ENCODE measurements at places on chromosomes 16 and 17.
A peak's percentile ranks its signal among the peaks of the same experiment; 100 is the strongest.

GRCh38 chr16:55512941-55513340 is 4.1 kb downstream of the LPCAT2 start:
- no peak overlapping the region for H3K4me3 ChIP-seq
- H3K27me3 ChIP-seq, result peaks cover 40% of the 10 kb centered on the region
- H3K4me1 ChIP-seq, result peaks cover 11% of the 10 kb centered on the region
- peaks cover 19% of the 10 kb centered on the region for H3K36me3 ChIP-seq
- no peak overlapping the region for H3K27ac ChIP-seq

DNA sequence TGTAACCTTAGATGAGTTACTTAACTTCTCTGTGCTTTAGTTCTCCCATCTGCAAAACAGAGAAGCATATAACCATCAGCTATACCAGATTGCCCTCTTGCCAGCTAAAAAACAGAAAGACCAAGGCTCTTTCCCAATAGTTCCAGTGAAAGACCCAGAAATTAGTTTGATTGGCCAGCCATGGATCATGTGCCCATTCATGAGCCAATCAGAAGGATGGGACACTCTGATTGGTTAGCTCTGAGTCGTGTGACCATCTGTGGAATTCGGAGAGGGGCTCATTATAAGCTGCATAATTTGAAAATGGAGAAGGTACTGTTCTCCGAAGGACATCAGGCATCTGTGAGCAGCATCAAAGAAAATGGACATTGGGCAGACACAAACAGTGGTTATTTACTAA is 155.2 kb downstream of the ABCC12 start:
- H3K4me1 ChIP-seq, result no peaks in the 10 kb centered on the region
- no peaks in the 10 kb centered on the region for H3K36me3 ChIP-seq
- no peaks in the 10 kb centered on the region for H3K27me3 ChIP-seq
- H3K27ac ChIP-seq, result no peak overlapping the region

DNA sequence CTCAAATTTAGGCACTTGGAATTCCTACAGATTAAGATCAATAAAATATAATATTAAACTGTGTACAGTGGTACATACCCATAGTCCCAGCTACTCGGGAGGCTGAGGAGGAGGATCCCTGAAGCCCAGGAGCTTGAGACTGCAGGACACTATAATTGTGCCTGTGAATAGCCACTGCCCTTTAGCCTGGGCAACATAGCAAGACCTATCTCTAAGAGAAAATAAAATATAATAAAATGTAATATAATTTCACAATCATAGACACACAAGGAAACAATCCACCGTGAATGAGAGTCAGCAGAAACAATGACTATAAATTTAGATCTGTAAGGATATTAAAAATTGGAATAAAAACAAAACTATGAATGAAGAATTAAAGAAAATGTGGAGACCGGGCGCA is 10.0 kb upstream of the TNK1 start:
- no peak for DNase-seq
- H3K27me3 ChIP-seq, result peaks cover 14% of the 10 kb centered on the region
- no peak overlapping the region for H3K27ac ChIP-seq
- no peaks in the 10 kb centered on the region for H3K36me3 ChIP-seq
- peaks cover 1% of the 10 kb centered on the region for H3K4me1 ChIP-seq
- H3K4me3 ChIP-seq, result no peak overlapping the region

- H3K4me3 ChIP-seq, result no peak overlapping the region
- H3K4me1 ChIP-seq, result peaks cover 3% of the 10 kb centered on the region
- H3K27ac ChIP-seq, result no peak overlapping the region
- H3K27me3 ChIP-seq, result peaks cover 34% of the 10 kb centered on the region
- peak; percentile 15 for DNase-seq
Observed at GRCh38 chr17:6677158-6677831, 25.7 kb downstream of the C17orf100 start.

GRCh38 chr17:31580706-31581490 is 189.4 kb downstream of the RAB11FIP4 start:
- H3K27me3 ChIP-seq, result no peaks in the 10 kb centered on the region
- no peak for DNase-seq
- no peak overlapping the region for H3K4me3 ChIP-seq
- no peaks in the 10 kb centered on the region for H3K36me3 ChIP-seq
- H3K4me1 ChIP-seq, result peaks cover 4% of the 10 kb centered on the region

GRCh38 chr16:86040496-86040895 is 141.5 kb downstream of the IRF8 start:
- H3K36me3 ChIP-seq, result no peaks in the 10 kb centered on the region
- no peak overlapping the region for H3K4me3 ChIP-seq
- H3K4me1 ChIP-seq, result peaks cover 9% of the 10 kb centered on the region
- peaks cover 7% of the 10 kb centered on the region for H3K27me3 ChIP-seq
- no peak for DNase-seq
- no peak overlapping the region for H3K27ac ChIP-seq

- no peaks in the 10 kb centered on the region for H3K36me3 ChIP-seq
- H3K4me3 ChIP-seq, result no peak overlapping the region
- no peak overlapping the region for H3K27ac ChIP-seq
- no peak for DNase-seq
- peaks cover 12% of the 10 kb centered on the region for H3K27me3 ChIP-seq
Observed at GRCh38 chr16:68519225-68519745, 19.8 kb upstream of the ZFP90 start.

- no peak overlapping the region for H3K4me3 ChIP-seq
- H3K27me3 ChIP-seq, result no peaks in the 10 kb centered on the region
- no peaks in the 10 kb centered on the region for H3K4me1 ChIP-seq
- no peak for DNase-seq
- H3K27ac ChIP-seq, result no peak overlapping the region
Observed at GRCh38 chr17:67413388-67413787, 36.3 kb downstream of the PITPNC1 start.

DNA sequence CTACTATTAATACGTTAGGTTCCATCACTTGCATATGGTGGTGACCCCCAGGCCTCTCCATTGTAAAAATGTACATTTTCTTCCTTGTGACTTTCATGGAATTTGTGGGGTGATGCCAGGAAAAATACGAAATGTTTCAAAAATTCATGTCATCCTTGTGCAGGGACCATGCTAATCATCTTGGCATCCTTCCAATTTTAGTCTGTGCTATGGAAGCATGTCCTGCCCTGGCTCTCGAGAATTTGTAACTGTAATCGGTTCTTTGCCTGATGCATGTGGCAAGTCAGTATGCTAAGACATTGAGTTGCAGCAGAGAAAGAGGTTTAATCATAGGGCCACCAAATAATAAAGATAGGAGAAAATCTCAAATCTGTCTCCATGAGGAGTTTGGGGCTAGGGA is 14.3 kb upstream of the GINS3 start:
- no peak overlapping the region for H3K27ac ChIP-seq
- no peak for DNase-seq
- H3K4me1 ChIP-seq, result no peaks in the 10 kb centered on the region
- peaks cover 27% of the 10 kb centered on the region for H3K27me3 ChIP-seq

DNA sequence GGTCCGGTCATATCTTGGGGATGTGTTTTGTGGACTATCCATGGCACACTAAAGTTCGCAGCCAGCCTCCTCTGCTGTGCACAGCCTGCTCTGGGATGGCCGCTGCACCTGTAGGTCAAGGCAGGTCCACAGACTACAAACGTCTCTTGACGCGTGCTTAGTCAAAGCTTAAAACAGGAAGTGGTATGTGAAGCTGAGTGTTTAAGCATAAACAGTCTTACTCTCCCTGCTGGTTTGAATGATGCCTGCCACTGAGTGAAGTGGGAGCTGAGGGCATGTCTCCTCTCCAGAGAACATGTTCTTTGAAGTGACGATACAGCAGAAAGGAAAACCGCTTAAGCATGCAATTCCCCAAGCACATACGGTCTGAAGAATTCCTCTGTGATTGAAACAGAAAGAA is 365.6 kb downstream of the SLC39A11 start:
- peaks cover 35% of the 10 kb centered on the region for H3K4me1 ChIP-seq
- H3K27me3 ChIP-seq, result no peaks in the 10 kb centered on the region
- peak overlapping the region; percentile 82 for H3K4me3 ChIP-seq
- H3K27ac ChIP-seq, result peak overlapping the region; percentile 97
- peak; percentile 42 for DNase-seq
- H3K36me3 ChIP-seq, result peaks cover 2% of the 10 kb centered on the region

- H3K27me3 ChIP-seq, result no peaks in the 10 kb centered on the region
- no peak overlapping the region for H3K4me3 ChIP-seq
- no peaks in the 10 kb centered on the region for H3K4me1 ChIP-seq
- H3K36me3 ChIP-seq, result no peaks in the 10 kb centered on the region
- DNase-seq, result no peak
Observed at GRCh38 chr17:5838661-5839300, 231.4 kb upstream of the WSCD1 start.

- H3K4me1 ChIP-seq, result peaks cover 12% of the 10 kb centered on the region
- no peak for DNase-seq
- no peak overlapping the region for H3K27ac ChIP-seq
- H3K36me3 ChIP-seq, result peaks cover 9% of the 10 kb centered on the region
- H3K4me3 ChIP-seq, result peak overlapping the region; percentile 31
- H3K27me3 ChIP-seq, result no peaks in the 10 kb centered on the region
Observed at GRCh38 chr16:67477960-67478554, 2.9 kb downstream of the ATP6V0D1 start.

GRCh38 chr16:3036726-3037315 is at the start of gene BICDL2:
BICDL2 (minus strand) TSS chr16:3036944; CDS start chr16:3035496, 1,448 bp downstream.
- peaks cover 1% of the 10 kb centered on the region for H3K36me3 ChIP-seq
- DNase-seq, result no peak
- H3K4me3 ChIP-seq, result no peak within 1 kb of the TSS
- H3K27me3 ChIP-seq, result peaks cover 82% of the 10 kb centered on the region
- peaks cover 4% of the 10 kb centered on the region for H3K4me1 ChIP-seq
- H3K27ac ChIP-seq, result no peak within 1 kb of the TSS

- H3K36me3 ChIP-seq, result peaks cover 5% of the 10 kb centered on the region
- no peak overlapping the region for H3K4me3 ChIP-seq
- DNase-seq, result no peak
- no peaks in the 10 kb centered on the region for H3K27me3 ChIP-seq
- H3K27ac ChIP-seq, result no peak overlapping the region
- H3K4me1 ChIP-seq, result no peaks in the 10 kb centered on the region
Observed at GRCh38 chr16:56795011-56795410, 65.1 kb downstream of the NUP93 start.

DNA sequence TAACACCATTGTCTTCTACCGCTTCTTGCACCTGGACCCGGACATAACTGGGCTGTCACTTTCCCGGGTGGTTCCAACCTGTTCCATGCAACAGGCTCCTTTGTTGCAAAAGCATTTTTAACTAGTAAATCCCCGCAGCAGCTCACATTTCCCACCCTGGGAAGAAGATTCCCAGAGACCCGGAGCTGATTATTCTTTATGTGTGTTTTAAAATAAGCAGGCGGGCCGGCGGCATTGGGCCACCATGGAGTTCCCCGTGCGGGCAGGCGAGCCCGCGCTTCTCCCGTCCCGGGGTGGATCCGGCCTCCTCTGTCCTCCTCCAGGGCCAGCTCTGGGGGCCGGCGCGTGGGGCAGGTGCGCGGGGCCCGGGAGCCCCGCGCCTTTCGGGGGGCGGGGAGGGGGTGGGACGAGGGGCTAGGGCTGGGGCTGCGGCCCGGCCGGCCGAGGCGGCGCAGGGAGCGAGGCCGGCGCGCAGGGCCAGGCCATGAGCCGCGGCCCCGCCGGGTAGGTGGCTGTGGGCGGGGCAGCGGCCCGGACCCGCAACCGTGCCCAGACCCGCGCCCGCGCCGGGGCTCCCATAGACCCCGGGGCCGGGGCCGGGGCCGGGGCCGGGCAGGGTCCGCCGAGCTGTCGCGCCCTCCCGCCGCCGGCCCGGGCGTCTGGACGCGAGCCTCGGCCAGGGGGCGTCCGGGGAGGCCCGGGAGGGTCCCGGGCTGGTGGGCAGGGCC is 1.7 kb downstream of the CRAMP1 start:
- H3K4me1 ChIP-seq, result peaks cover 30% of the 10 kb centered on the region
- DNase-seq, result peak; percentile 12
- no peaks in the 10 kb centered on the region for H3K27me3 ChIP-seq
- H3K36me3 ChIP-seq, result peaks cover 22% of the 10 kb centered on the region
- peak overlapping the region; percentile 71 for H3K27ac ChIP-seq

GRCh38 chr17:72569148-72569946 is 448.5 kb downstream of the SOX9 start:
- no peak for DNase-seq
- H3K27me3 ChIP-seq, result peaks cover 5% of the 10 kb centered on the region
- H3K27ac ChIP-seq, result no peak overlapping the region
- no peaks in the 10 kb centered on the region for H3K36me3 ChIP-seq

DNA sequence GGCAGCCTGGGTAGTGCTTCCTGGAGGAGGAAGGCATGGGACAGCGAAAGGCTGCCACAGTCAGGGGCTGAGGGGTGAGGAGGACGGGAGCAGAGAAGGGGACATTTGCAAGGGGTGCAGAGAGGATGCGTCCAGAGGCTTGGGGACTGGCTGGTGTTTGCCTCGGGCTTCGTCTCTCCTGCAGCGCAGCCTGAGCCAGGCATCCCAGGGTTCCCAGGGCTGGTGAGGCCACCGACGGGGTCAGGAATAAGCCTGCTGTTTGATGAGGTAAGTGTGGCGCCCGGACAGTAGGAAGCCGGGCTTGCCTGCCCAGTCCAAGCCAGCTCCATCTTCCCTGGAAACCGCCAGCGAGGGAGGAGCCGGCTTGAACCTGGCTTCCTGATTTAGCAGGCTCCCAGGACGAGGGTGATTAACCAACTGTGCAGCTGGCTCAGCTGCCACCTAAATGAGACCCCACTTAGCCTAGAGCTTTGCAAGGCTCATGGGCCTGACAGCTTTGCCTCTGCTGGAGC is 47.8 kb downstream of the PITPNM3 start:
- no peak overlapping the region for H3K27ac ChIP-seq
- peaks cover 5% of the 10 kb centered on the region for H3K27me3 ChIP-seq
- no peak overlapping the region for H3K4me3 ChIP-seq

DNA sequence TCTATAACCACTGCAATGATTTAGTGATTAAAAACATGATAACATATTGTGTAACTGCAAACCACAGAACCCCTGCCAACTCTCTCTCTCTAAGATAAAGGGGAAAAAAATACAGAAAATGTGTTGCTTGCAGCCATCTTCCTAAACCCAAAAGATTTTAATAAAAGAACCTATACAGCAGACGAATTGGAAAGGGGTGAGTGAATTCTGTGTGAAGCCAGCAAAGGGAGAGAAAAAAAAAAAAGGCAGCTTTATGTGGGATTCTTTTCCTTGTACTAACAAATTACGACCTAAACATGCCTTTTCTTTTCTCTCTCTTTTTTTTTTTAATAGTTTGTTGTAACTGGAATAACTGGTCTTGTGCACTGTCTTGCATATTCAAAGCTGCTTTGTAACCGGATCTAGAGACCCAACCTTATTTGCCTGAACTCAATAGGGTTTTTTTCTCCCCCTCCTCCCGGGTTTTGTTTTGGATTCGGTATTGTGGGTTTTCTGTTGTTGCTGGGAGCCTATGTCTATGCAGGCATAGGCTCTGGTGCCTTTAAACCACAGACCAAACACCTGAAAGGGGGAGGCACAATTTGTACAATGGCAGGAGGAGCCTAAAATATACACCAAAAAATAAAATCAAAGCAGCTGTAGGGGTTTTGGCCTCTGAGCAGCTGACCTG is 7.0 kb upstream of the ZFHX3 start:
- H3K27ac ChIP-seq, result no peak overlapping the region
- no peak for DNase-seq
- H3K4me1 ChIP-seq, result peaks cover 18% of the 10 kb centered on the region
- peaks cover 12% of the 10 kb centered on the region for H3K27me3 ChIP-seq
- H3K36me3 ChIP-seq, result no peaks in the 10 kb centered on the region
